Stimulated activated CD4-positive, alpha-beta T cell treated with anti-CD3 and anti-CD28 coated beads, Interleukin-2, amount 100 ng/mL, for 24 hours (primary cell): ENCODE measurements at places on chromosomes 7 and 10.

GRCh38 chr10:12974491-12975199, 26.9 kb downstream of the CCDC3 start:
- no peak for DNase-seq

- no peak for DNase-seq
Observed at GRCh38 chr7:105365541-105366534, 22.9 kb downstream of the SRPK2 start.

DNA sequence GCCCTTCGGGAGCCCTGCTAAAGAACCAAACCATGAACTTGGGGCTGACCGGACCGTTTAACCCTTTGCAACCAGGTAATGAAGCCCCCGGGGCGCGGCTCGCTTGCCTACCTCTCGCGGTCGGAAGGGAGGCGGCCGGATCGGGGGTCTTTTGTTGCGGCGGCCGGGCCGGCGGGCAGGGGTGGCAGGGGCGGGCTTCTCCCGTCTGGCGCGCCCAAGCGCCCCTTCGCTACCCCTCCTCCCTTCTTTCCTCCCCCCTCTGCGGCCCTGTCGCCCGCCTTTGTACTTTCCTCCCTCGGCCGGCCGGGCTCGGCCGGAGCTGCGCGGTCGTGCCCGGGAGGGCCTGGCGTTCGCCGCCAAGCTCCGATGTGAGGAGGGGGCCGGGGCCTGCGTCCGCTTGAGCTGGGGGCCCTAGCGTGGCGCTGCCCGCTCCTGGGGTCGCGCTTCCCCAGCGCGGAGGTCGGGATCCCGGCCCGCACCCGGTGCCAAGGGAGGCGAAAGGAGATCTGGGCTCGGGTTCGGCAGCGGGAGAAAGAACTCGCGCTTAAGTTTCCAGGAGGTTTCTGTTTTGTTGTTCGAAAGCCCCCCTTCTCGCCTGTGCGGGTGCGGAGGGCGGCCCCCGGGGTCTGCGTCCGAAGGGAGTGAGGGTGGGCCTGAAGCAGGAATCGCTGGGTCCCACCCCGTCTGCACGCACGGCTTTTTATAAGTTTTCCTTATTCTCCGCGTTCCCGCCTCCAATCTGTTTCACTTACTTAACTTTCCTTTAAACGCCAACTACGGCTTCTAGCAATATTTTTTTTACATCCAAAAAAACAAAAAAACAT, 436.8 kb upstream of the GALNT17 start:
- DNase-seq: no peak

- no peak for DNase-seq
Observed at GRCh38 chr7:137591421-137591837, 247.9 kb upstream of the PTN start.

DNA sequence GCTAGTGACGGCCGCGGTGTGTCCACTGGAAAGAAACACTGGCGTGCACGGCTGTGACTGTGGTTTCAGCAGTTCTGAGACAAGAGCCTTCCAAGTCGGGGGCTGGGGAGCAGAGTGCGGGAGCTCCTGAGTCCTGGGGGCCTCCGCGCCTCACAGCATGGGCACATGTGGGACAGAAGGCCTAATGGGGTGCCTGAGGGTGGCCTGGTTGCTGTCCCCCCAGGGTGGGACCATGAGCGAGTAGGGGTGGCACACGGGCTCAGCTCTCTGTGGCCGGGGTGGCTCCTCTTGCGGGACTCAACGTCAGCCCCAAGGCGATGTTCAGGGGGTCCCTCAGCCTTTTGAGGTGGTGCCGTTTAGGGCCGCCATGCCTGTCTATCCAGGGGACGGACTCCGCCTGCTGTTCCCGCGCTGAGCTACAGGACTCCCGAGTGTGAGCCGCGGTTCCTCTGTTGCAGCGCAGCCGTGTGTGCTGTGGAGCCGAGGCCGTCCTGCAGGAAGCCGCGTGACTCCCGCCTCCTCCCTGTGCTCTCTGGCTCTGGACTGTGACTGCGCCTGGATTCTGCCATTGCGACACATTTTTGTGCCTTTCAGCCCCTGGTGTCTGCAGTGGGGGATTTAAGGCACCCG, 23.5 kb upstream of the CHST12 start:
- DNase-seq: no peak

- no peak for DNase-seq
Observed at GRCh38 chr7:95104739-95105138, 197.3 kb downstream of the PPP1R9A start.

- no peak for DNase-seq
Observed at GRCh38 chr10:133262696-133263095, 14.0 kb downstream of the ADAM8 start.

DNA sequence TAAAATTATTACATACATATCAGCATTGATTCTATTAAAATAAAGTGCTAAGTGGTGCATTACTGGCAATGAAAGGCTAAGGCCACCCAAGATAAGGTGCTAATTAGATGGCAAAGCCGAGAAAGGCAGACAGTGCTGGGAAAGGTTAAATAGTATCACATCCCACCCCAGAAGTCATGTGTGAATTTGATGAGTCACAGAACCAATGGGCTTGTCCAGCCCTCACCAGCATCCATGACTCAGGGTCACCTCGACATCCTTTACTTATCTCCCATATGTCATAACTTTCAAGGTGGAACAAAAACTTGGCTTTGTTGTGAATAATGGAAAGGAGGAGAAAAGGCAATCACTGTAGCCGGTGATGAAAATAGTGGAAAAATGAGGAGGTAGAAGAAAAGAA, 459.1 kb downstream of the PLXNA4 start:
- no peak for DNase-seq

GRCh38 chr7:129427526-129428045, 6.6 kb upstream of the STRIP2 start:
- no peak for DNase-seq

DNA sequence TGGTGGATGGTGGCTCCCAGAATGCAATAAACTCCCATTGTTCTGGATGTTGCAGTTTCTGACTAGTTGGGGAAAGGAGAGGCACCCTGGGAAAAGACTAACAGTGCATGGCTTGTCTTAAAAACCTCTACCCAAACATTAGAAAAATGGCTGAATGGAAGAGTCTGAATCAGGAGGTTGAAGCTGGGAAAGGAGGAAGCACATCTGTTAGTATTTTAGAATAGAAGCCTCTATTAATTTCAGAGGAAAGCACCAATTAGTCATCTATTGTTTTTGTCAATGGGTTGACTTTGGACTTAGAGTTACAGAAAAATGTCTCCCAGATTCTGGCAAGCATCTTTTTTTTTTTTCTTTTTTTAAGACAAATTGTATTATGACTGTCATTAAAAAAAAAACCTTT, 56.1 kb upstream of the ELMO1 start:
- no peak for DNase-seq

DNA sequence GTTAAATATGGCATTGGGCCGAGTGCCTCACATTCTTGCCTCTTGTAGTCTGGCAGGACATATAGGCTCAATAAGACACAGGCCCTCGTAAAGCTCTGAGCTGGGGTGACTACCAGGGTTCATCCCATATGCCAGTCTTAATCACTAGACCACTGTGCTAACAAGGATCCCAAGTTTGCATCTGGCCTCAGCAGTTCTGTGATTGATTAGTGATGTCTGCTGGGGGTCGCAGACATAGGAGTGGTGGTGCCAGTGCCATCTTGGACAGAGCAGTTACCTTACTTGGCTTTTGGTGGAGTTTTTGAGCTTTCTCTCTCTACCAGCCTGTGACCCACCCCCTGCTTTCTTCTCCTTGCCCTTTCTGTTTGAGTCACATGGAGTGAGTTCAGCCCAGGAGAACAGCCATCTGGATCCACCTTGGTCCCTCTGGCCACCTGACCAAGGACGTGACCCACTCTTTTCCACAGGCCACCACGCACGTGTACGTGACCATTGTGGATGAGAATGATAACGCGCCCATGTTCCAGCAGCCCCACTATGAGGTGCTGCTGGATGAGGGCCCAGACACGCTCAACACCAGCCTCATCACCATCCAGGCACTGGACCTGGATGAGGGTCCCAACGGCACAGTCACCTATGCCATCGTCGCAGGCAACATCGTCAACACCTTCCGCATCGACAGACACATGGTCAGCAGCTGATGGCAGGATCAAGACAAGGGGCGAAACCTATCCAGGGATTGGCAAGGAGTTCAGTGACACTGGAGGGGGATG, 4.1 kb upstream of the VSIR start:
- no peak for DNase-seq

DNA sequence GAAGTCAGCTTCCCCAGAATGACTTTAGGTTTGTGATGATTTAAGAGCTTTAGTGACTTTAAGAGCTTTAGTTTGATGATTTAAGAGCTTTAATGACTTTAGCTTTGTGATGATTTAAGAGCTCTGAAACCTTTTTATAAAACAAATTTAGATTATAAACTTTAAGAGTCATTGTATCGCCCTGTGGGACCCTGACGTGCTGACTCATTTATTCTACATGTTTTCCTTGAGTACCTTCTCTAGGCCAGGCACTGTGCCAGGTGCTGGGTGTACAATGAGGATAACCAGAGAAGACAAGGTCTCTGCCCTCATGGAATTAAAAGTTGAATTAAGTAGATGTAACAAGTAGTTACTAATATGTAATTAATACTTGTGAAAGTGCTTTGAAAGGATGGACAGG, 45.4 kb downstream of the CNNM1 start:
- no peak for DNase-seq

DNA sequence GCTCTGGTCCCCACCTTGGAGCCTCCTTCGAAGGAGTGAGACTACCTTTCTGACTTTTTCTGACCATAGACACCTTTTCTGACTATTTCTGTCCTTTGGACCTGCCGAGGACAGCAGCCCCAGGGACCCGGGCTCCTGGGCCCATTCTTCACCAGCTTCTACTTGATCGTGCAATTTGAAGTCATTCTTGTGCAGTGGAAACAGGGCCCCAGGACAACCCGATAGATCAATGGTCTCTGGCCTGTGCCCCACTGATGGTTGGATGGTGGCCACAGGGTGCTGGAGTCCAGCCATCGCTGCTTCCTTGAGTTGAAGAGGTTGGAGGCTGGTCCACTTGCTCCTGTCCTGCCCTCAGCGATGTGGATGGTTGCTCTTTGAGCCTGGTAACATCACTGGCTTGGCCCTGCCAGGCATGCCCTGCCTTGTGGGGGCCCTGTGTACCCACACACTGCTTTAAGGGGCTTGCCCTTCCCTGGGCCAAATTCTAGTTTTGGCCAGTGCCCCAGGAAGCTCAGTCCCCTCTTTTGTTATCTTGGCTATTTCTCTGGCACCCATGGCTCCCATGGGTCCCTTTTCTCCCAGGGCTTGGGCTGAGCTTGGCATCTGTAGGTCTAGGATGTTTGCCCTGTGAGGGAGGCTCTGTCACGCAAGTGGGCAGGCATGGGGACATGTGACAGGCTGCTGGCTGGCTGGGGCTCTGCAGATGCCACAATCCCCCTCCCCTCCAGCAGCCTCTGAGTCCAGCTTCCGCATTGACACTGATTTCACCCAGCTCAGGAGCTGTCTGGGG, 375.6 kb upstream of the NUPR2 start:
- DNase-seq: no peak

- DNase-seq: no peak
Observed at GRCh38 chr10:70573599-70574506, 28.7 kb downstream of the PRF1 start.

DNA sequence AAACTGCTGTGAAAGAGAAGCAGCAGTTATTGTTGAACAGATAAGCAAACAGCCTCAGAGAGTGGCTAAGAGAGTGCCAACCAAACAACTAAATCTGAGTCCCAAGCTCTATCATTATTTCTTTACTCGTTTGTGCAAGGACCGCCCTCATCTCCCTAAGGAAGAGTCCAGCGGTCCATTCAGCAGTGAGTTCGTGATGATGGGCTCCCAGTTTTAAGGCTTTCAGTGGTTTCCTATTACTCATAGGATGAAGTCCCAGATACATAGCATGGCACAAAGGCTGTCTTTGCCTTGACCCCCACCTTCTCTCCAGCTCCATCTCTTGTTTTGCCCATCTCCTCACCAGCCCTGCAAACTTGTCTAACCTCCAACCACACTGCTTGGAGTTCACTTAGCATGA, 24.3 kb upstream of the PDE1C start:
- DNase-seq: no peak

- no peak for DNase-seq
Observed at GRCh38 chr10:13920031-13920430, 333.3 kb downstream of the PRPF18 start.

DNA sequence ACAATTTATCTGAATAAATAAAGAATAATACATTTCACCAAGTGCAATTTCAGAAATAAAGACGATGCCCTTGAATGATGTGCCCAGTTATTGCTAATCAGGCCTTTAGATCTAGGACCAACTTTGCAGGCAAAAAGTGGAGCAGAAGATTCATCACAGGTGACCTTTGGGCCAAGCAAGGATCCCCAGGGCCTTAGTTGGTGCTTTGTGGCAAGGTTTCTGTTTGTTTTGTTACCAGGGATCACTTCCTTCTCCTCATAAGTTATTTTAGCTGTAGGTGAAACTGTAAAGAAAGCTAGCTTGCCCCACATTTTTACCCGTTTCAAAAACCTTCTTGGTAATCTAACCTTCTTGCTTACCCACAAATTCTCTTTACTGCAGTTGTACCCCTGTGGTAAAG, 323.2 kb downstream of the NEBL start:
- no peak for DNase-seq

GRCh38 chr10:52256832-52257691, 57.0 kb upstream of the DKK1 start:
- no peak for DNase-seq

DNA sequence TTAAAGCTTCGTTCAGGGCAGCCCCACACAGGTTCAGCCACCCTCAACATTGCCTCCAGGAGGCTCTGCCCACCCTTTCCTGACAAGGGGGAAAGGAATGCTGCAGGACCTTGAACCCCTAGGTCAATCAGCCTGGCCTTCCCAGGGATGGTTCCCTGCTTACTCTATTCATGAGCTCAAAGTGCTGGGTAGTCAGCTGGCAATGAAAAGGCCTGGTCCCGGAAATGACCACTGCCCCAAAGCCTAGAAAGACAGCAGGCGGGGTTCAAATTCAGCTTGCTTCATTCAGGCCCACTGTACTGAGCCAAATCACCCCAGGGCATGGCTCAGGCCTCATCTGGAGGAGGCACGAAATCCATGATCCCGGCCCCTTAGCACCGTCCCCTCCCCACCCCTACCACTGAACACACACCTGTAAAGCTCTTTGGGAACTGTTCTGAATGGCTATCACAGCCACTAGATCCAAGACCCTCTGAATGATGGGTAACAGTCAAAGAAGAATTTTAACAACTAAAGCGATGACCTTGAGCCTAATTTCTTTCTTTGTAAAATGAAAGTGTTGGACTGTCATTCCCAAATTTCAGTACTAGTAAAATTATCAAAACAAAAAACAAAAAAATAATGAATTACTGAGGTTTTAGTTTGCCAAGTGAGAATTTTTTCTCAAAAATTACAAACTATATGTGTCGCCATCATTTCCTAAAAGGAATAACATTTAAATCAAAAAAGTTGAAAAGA, 1.0 kb downstream of the URGCP start:
- DNase-seq: no peak
